ENCODE measurements at places on chromosomes 11 and 22. TPM values are rescaled to one million over a fixed set of nuclear protein-coding genes. Genes with fewer than 3 reads are reported as not detected.

The MMP8 gene
- total RNA-seq, result not detected

The CHRM1 gene
- not detected for total RNA-seq

The ACR gene
- total RNA-seq, result not detected

The TSSK2 gene
- not detected for total RNA-seq

The CRYBA4 gene
- total RNA-seq, result not detected

The FAM180B gene
- 0.24 TPM for total RNA-seq

DNA sequence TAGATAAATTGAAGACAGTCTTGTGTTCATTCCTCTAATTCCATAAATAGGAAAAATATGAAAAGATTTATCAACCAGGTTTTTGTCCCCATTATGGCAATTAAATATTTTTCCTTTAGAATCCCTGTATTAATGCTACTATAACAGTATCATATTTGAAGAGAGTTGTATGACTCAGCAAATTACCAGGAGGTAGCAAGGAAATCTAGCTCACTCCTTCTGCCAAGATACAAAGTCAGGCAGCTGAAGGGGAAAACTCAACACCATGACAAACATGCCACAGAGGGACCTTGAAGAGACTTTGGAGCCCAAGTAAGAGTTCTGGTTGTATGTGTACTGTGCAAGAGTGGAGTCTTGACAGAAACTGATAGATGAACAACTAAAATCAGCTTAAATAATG, 143.3 kb downstream of the GUCY1A2 start:
- H3K4me3 ChIP-seq, result no peak overlapping the region
- H3K27ac ChIP-seq, result no peak overlapping the region
- DNase-seq, result no peak
- H3K4me1 ChIP-seq, result no peaks in the 10 kb centered on the region
- H3K36me3 ChIP-seq, result no peaks in the 10 kb centered on the region

DNA sequence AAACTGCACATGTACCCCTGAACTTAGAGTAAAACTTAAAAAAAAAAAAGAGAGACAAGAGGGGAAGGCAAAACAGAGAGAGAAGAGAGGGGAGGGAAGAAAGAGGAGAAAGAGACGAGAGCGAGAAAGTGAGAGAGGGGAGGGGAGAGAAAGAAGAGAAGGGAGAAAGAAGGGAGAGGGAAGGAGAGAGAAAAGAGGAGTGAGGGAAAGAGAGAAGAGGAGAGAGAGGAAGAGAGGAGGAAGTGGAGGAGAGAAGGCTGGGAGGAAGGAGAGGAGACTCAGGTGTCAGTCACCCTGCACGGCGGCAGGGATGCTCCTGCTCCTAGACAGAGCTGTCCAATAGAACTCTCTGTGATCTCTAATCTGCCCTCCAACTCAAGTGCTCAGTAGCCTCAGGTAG, 248.3 kb downstream of the MIAT start:
- peaks cover 13% of the 10 kb centered on the region for H3K4me1 ChIP-seq
- no peak overlapping the region for H3K4me3 ChIP-seq
- H3K27ac ChIP-seq, result no peak overlapping the region
- H3K36me3 ChIP-seq, result no peaks in the 10 kb centered on the region

DNA sequence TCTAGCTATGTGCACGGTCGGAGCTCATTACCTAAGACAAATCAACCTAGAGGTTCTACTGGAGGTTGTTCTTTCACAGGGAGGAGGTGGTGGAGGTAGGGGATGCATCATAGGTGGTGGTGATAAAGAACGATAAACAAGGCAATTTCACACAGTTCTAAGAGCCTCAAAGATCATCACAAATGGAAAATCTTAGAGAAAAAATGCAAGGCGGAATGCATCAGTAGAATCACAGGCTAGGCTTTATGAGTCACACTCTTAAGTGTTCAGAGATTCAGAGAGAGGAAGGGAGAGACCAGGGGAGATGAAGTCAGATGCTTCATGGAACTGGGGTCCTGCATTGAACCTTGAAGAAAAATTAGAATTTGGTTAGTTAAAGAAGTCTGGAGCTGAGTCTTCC, 58.3 kb downstream of the TMPRSS5 start:
- H3K27ac ChIP-seq, result no peak overlapping the region
- H3K4me3 ChIP-seq, result no peak overlapping the region
- no peak for DNase-seq
- H3K36me3 ChIP-seq, result no peaks in the 10 kb centered on the region
- H3K4me1 ChIP-seq, result peaks cover 4% of the 10 kb centered on the region
- H3K27me3 ChIP-seq, result peaks cover 22% of the 10 kb centered on the region

DNA sequence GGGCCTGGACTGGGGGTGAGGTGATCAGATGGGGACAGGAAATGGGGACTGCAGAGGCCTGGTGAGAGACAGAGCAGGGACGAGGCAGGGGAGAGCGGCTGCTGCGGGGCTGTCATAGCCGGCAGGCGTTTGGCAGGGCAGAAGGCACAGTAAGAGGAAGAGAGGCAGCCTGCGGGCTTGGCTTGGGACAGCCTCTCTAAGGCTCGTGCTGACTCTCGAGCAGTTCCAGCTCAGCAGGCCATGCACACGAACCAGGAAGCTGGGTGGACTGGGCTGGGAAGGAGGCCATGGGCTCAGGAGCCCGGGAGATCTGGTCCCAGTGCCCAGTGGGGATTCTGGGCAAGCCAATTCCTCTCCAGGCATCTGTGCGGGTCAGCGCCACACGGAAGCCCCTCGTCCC, 19.6 kb upstream of the EIF3D start:
- H3K27ac ChIP-seq, result no peak overlapping the region
- H3K4me1 ChIP-seq, result peaks cover 14% of the 10 kb centered on the region
- H3K4me3 ChIP-seq, result no peak overlapping the region
- H3K36me3 ChIP-seq, result no peaks in the 10 kb centered on the region
- H3K27me3 ChIP-seq, result peaks cover 37% of the 10 kb centered on the region

- peaks cover 94% of the 10 kb centered on the region for H3K27me3 ChIP-seq
- peaks cover 2% of the 10 kb centered on the region for H3K36me3 ChIP-seq
- no peak overlapping the region for H3K4me3 ChIP-seq
- no peak overlapping the region for H3K27ac ChIP-seq
Measured at GRCh38 chr11:44319170-44319551, 9.2 kb upstream of the ALX4 start.

DNA sequence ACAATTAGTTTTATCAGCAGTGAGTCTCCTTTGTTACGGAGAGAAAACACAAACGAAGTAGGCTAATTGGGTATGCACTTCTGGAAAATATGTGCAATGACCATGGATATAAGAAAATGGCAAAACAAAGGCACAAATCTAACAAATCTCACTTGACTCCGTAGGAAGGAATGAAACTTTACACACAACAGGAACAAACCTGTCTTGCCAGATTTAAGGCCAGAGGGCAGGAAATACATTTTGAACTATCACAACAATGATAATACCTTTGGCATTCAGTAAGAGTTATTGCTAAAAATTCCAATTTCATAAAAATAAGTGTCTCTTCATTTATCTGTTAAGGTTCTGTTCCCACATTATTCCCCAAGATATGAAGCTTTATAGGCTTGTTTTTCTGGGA, 36.6 kb downstream of the SLC25A17 start:
- H3K4me3 ChIP-seq, result no peak overlapping the region
- H3K36me3 ChIP-seq, result peaks cover 2% of the 10 kb centered on the region
- H3K27me3 ChIP-seq, result no peaks in the 10 kb centered on the region

GRCh38 chr11:16603890-16604793, 134.3 kb upstream of the C11orf58 start:
- H3K27me3 ChIP-seq, result peaks cover 32% of the 10 kb centered on the region
- peaks cover 18% of the 10 kb centered on the region for H3K4me1 ChIP-seq
- no peak for DNase-seq
- peaks cover 3% of the 10 kb centered on the region for H3K36me3 ChIP-seq

GRCh38 chr11:9633679-9634078, 30.2 kb upstream of the SWAP70 start:
- no peak for DNase-seq
- H3K27ac ChIP-seq, result no peak overlapping the region

DNA sequence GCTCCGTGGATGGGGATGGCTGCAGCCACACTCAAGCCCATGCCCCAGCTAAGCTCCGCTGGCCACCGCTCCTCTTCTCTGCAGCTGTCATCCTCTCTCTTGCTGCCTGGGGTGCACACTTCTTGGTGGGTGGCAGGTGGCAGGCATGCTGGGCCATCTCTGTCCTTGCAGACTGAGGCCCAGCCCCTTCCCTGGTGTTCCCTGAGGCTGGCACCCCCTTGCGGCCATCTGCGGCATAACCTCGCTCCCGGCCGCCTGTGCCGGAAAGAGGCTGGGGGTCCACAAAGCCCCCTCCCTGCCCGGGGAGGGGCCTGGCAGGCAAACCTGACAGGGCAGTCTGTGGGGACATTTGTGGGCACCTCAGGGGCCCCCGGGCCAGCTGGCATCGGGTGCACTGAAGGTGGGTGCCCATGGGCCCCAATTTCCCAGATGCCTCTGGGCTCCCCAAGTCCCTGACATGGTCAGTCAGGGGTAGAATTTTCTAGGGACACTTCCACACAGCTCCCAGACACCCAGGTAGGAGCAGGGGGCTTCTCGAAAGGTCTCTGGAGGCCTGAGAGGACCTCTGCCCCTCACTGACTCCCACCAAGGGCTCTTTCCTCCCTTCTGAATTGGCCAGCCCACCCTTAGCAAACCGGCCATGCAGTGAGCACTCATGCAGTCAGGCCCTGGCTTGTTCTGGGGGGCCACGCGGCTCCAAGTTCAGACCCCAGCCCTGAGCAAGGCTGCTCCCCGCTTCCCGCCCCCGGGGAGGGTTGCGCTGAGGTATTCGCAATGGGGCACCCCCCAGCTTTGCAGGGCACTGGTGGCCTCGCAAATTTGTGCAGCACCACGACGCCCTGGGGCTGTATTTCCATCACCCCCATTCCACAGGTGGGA, 23.5 kb upstream of the TH start:
- no peaks in the 10 kb centered on the region for H3K36me3 ChIP-seq
- peaks cover 11% of the 10 kb centered on the region for H3K4me1 ChIP-seq
- peak; percentile 65 for DNase-seq

GRCh38 chr11:32472226-32472625, 36.9 kb upstream of the WT1 start:
- no peak for DNase-seq
- H3K27ac ChIP-seq, result no peak overlapping the region
- no peaks in the 10 kb centered on the region for H3K27me3 ChIP-seq
- H3K4me1 ChIP-seq, result no peaks in the 10 kb centered on the region
- H3K36me3 ChIP-seq, result no peaks in the 10 kb centered on the region
- no peak overlapping the region for H3K4me3 ChIP-seq

GRCh38 chr11:76624500-76625379, 45.8 kb downstream of the LRRC32 start:
- no peak for DNase-seq
- no peak overlapping the region for H3K27ac ChIP-seq
- peaks cover 34% of the 10 kb centered on the region for H3K4me1 ChIP-seq
- no peaks in the 10 kb centered on the region for H3K27me3 ChIP-seq
- peaks cover 15% of the 10 kb centered on the region for H3K36me3 ChIP-seq

GRCh38 chr11:106218106-106218505, 140.6 kb downstream of the AASDHPPT start:
- H3K36me3 ChIP-seq, result peaks cover 1% of the 10 kb centered on the region
- no peak overlapping the region for H3K4me3 ChIP-seq
- no peaks in the 10 kb centered on the region for H3K27me3 ChIP-seq
- no peak overlapping the region for H3K27ac ChIP-seq
- DNase-seq, result no peak

- no peaks in the 10 kb centered on the region for H3K27me3 ChIP-seq
- DNase-seq, result no peak
- no peak overlapping the region for H3K4me3 ChIP-seq
- no peaks in the 10 kb centered on the region for H3K4me1 ChIP-seq
- no peak overlapping the region for H3K27ac ChIP-seq
- H3K36me3 ChIP-seq, result no peaks in the 10 kb centered on the region
Measured at GRCh38 chr11:28491431-28491830, 383.2 kb downstream of the METTL15 start.

- no peak overlapping the region for H3K4me3 ChIP-seq
- no peak overlapping the region for H3K27ac ChIP-seq
- peaks cover 6% of the 10 kb centered on the region for H3K27me3 ChIP-seq
- no peaks in the 10 kb centered on the region for H3K4me1 ChIP-seq
Measured at GRCh38 chr11:20634781-20635180, 34.6 kb upstream of the NELL1 start.

DNA sequence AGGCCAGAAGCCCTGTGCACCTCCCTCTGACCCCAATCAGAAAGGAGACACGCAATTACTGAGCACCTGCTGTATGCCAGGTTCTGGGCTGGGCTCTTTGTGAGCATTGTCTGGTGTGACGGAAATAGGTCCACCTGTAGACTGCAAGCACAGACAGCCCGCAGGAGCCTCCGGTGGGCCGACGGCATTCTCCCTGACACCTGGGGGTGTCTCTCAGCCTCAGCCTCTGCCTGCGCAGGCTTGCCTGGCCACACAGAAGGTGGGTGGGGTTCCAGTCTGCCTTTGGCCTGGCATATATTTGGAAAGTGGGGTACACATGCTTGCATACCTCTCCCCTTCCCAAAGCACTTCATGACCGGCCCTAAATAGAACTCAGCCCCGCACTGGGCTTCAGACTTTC, 129.3 kb downstream of the BUD13 start:
- no peak for DNase-seq
- H3K36me3 ChIP-seq, result no peaks in the 10 kb centered on the region
- H3K27ac ChIP-seq, result no peak overlapping the region
- no peak overlapping the region for H3K4me3 ChIP-seq
- H3K27me3 ChIP-seq, result peaks cover 7% of the 10 kb centered on the region

- H3K4me3 ChIP-seq, result no peak overlapping the region
- DNase-seq, result no peak
- H3K4me1 ChIP-seq, result no peaks in the 10 kb centered on the region
- no peaks in the 10 kb centered on the region for H3K27me3 ChIP-seq
- no peak overlapping the region for H3K27ac ChIP-seq
Measured at GRCh38 chr11:29018631-29019030, 910.4 kb downstream of the METTL15 start.

GRCh38 chr11:41458154-41458553, 1.3 kb downstream of the LRRC4C start:
- no peak overlapping the region for H3K4me3 ChIP-seq
- peaks cover under 1% of the 10 kb centered on the region for H3K36me3 ChIP-seq
- no peaks in the 10 kb centered on the region for H3K4me1 ChIP-seq
- H3K27ac ChIP-seq, result no peak overlapping the region
- H3K27me3 ChIP-seq, result peaks cover 23% of the 10 kb centered on the region
- no peak for DNase-seq

DNA sequence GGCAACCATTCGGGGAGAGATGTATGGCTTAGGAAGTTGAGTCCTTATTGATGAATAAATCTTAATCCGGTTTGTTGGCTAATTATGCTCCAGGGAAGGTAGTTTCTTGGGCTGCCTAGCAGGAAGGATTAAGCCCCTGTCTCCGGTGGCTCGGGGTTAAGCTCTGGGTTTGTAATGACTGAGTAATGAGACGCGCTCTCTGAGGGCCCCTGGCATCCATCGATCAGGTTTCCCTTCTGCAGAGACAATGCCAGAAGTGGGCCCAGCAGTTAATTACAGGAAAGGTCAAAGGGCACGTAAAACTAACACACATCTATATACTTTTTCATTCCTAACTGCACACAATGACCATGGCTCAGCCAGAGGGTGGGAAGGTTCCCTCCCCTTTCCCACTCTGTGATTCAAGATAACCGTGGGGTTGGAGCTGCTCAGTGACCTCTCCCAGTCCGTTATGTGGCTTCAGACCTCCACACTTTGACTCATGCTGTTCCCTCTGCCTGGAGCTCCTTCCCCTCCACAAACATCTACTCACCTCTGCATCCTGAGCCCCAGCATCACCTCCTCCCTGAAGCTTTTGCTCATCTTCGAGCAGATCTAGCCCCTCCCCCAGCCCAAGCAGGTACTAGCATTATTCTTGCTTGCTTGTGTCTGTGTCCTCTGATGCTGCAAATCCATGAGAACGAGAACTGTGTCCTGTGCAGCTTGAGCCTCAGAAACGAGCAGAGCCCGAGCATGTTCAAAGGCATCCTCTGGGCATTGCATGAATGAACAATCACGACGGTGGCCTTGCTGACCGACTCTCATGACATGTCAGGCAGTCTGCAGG, 16.6 kb downstream of the SCUBE1 start:
- no peak overlapping the region for H3K4me3 ChIP-seq
- no peaks in the 10 kb centered on the region for H3K27me3 ChIP-seq
- H3K36me3 ChIP-seq, result no peaks in the 10 kb centered on the region
- H3K27ac ChIP-seq, result no peak overlapping the region
- H3K4me1 ChIP-seq, result no peaks in the 10 kb centered on the region
- no peak for DNase-seq
